ENCODE measurements at places on chromosomes 2 and 18.

GRCh38 chr2:196068271-196069209 lies at the start of gene DNAH7:
DNAH7 (minus strand) TSS chr2:196068837; CDS start chr2:196068711, 126 bp downstream.
- peak; percentile 83 for DNase-seq

DNA sequence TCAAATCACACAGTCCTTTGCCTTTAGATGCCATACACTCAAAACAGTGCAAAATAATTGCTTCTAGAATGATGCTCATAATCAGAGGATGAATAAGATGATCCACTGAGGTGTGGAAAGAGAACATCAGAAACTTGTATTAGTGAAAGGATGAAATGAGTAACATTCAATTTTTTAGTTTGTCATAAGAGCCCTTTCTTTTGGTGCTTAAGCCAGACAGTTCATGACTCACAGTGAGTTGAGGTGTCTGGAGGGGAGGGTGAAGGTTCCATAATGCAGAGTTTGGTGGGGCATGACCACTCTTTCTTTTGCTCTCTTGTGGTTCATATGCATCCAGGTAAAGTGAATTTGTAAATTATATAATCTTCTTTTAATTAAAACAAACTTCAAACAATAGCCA lies 415.0 kb upstream of the CELF4 start:
- DNase-seq, result no peak

DNA sequence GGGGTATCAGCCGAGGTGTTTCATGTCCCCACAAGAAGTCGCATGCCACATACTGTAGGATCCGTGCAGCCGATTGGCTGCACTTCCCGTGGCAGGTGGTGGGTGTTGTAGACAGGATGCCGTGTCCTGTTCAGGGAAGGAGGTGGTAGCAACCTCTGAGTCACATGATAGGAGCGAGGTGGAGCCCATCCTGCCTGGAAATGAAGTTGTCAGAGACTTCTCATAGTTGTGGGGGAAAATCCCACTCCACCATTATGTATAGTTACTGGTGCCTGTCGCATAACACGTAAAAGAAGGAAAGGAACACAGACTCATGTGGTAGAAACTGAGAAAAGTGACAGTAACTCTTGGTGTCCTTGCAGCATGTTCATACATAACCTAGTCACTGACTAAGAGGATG lies 91.4 kb upstream of the IL1R2 start:
- peak; percentile 3 for DNase-seq

GRCh38 chr2:184419744-184420143 lies 178.6 kb upstream of the ZNF804A start:
- no peak for DNase-seq

DNA sequence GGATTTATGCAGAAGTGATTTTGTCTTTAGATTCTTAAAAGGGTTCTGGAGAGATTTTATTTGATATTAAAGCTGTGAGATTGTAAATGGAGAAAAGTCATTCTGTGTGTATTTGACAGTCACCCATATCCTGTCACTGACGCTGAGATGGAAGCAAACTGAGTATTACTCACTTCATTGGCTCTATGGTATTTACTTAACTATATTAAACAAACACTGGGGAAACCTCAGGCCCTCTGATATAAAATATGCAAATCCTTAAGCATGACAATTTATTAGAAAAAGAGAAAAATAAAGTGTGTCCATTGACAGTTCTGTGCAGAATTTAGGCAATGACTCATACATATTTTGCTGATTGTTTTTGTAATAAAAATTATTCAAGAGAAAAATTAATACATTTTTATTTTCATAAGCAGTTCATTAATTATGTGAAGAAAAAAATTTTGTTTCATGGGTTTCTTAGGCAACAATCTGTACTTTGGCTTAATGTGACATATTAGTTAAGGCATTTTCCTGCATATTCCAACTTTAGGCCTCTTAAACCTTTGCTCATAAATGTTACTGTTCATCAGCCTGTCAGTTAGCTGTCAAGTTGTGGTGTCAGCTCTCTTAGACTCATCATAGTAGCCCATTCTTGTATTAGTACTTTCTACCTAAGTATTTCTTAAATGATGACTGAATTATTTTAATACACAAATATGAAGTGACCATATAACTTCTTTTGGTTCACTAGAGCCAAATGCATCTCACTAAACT lies 99.9 kb downstream of the PARD3B start:
- DNase-seq, result no peak

DNA sequence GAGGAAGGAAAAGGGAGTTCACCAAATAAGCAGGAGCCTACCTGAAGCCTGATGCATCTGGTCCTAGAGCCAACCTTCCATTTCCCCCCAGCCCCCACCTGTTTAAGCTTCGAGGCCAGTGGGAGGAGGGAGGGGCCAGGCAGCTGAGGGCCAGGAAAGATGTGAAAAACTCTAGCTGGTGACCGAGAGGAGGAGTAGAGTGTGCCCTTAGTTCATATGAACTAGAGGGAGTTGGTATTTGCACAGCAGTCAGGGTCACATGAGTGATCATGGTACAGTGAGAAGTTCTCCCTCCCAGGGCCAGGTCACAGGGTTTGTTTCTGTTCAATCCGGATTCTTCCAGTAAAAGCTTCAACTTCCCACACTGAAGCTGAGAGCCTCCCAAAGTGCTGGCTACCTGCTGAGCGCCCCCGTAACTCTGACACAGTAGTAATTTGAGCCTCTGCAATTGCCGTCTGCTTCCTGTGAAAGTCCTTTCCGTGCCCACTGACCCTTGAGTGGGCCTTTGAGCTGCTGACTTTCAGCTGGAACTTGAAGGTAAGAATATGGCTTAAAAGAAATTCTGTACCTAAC lies at the start of gene SULT1C2:
Gene SULT1C2, plus strand, starts transcription at position 362 of the 573 bp plus-strand sequence. CDS start 4,773 bp downstream, outside the sequence.
- no peak for DNase-seq

- DNase-seq, result no peak
Observed at GRCh38 chr2:171044416-171044815, 115.4 kb downstream of the GORASP2 start.
